ENCODE measurements at places on chromosomes 1 and 21. TPM values are rescaled to one million over a fixed set of nuclear protein-coding genes. Genes with fewer than 3 reads are reported as not detected.

RYR2 gene
- total RNA-seq = 0.60 TPM

NBPF20 gene
- total RNA-seq = 3.8 TPM

CD1B gene
- total RNA-seq = 0.60 TPM

FUCA1 gene
- 69.2 TPM for total RNA-seq

NUDT4B gene
- not detected for total RNA-seq

CD2 gene
- total RNA-seq = 12.1 TPM
